ENCODE measurements at places on chromosomes 6 and 20.

DNA sequence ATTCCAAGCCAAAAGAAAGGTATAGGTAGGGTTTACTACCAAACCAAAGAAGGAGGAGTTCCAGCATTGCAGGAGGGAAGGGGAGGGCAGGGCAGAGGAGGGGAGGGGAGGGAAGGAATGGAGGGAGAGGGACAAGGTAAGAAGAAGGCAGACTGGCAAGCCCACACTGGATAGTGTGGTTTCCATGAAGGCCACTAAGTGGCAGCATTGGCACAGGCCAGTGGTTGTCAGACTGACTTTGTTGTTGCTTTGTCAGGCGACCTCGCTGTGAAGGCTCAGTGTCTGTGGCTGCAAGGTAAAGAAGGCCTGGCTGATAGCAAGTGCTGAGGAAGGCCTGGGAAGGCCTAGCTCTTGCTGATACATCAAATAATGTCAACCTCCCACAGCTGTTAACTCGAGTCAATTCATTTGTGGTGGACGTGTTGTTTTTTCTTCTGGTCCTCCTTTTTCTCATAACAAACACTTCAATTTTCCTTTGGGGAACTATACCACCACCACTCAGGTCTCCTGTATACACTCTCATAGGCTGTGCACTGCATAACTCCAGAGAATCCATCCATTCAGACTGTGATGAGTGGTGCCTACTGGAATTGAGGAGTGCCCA lies 7.7 kb upstream of the ZNF334 start:
- no peak for DNase-seq

DNA sequence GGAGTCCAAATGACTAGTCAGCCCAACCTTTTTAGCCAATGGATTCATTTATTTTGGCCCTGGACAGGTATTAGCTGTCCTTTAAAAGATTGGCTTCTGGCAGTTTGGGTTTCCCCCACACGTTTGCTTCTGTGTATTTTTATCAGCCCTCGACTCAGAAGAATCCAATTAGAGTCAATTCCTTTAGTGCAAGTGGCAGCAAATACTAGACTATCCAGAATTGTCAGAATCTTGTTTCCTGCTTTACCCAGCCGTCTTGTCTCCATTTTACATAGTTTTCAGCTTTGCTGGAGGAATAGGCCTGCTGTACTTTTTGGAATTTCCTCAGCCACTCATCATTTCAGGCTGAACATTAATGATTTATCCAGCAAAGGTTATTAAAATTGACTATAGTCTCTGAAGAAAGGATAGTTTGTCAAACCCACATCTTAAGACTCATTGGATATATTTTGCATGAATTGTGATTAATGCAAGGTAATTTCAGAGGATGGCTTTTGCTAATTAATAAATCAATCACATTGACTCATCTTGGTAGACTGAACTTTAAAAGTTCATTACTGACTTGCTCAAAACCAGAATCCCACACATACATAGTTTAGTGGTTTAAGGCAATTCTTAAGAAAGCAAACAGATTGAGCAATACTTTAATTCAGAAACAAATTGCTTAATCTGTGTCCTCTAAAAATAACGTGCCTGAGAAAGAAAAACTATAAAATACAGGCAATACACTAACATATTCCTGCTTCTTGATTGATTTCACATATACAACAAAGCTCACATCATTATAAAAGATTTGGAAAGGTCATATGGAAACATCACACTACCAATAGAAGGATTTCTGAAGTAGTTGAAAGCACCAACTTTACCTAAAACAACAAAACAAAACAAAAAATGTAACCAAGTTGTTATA lies 62.9 kb upstream of the ZNF217 start:
- DNase-seq, result no peak

- DNase-seq, result no peak
Measured at GRCh38 chr6:44001318-44002066, 125.8 kb downstream of the MRPL14 start.

DNA sequence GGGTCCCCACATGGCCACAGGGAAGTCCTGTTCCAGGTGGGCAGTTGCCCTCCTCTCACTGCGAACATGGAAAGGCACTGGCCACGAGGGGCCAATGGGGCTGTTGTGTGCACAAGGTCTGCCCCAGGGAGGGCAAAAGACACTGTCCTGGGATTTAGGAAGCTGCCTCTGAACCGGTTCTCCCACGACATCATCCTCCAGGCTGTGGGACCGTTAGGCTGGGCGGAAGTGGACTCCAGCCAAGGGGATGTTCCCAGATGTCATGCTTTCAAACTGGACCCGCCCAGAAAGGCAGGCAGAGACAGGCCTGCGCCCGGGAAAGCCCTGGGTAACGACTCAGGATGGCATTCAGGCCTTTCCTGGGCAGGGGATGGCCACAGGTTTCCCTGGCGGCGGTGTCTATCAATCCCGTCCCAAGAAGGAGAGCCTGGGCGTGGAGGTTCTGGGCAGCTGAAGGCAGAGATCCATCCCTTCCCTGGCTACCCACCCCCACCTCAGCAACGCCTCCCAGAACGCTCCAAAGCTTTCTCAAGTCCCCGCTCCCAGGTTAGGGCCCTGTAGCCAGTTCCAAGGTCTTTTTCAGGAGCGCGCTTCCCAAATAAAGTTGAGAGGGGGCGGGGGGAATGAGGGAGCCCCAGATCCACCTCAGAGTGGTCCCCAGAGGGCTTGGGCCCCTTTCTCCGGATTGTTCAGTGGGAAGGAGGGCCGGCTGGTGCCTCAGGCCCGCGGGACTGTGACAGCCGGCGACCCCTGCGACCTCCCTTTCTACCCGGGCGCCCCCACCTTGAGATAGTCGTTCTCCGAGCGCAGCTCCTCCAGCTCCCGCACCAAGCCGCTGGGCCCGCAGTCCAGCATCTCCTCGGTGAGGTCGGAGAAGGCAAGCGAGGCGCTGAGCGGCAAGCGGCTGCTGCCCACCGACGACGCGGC lies 13.8 kb upstream of the TLDC2 start:
- DNase-seq, result no peak

- DNase-seq, result no peak
Measured at GRCh38 chr6:159691133-159691962, 1.7 kb downstream of the SOD2 start.

DNA sequence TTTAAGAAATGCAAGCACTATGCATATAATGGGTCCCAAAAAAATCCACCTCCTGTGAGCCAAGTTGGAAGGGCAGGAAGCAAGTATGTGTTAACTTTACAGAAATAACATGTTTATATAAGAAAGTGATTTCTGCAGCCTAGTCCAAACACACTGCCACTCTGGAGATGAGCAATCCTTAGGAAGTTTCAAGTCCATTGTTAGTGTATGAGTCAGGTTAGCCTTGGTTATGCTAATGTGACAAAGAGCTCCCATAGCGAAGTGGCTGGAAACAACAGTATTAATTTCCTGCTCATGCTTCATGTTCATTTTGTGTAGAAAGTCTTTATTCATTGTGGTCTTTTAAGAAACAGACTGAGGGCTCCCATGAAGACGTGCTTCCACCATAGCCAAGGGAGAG lies 121.4 kb downstream of the TBXT start:
- DNase-seq, result no peak

- no peak for DNase-seq
Measured at GRCh38 chr20:32378461-32378860, 20.3 kb downstream of the ASXL1 start.

DNA sequence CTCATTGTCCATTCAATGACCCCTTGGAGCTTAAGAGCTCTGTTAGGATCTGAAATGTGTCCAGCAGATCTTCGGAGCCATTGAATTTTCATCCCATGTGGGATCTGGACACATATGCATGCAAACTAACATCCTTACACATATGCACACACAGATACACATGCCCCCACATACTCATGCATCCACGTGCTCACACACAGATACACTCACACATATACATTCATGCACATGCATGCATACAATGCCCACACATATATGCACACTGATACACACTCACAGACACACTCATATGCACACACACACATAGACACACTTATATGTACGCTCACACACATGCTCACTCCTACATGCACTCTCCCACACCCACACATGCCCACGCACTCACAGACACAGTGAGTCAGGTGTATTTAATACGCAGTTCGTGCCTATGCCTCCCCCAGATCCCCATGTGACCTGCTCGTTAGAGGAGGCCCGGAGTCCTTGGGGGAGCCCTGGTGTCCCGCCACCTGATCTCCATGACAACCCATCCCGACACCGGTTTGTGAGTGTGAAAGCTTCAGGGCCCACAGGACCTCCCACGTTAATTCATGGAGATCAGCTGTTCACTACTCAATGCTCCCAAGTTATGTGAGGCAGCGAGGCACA lies 121.9 kb upstream of the SULF2 start:
- DNase-seq, result no peak

- DNase-seq, result no peak
Measured at GRCh38 chr6:333379-334002, 41.2 kb downstream of the DUSP22 start.

DNA sequence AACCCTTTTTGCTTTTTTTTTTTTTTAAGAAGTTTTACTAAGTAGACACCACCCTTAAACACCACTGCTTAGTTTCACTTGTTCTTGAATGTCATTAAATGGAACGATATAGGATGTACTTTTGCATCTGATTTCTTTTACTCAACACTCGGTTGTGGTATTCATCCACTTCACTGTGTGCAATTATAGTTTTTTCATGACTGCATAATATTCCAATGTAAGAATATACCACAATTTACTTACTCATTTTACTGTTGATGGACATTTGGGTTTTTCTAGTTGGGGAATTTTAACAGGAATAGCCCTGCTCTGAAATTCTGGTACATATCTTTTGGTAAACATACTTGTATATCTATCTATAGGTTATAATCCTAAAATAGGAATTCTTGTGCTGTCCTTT lies 29.9 kb downstream of the RTN4IP1 start:
- DNase-seq, result no peak

Measured in activated CD4-positive, alpha-beta T cell treated with anti-CD3 and anti-CD28 coated beads, Interleukin-2, amount 50 U/mL, for 4 hours (primary cell).